ENCODE measurements at places on chromosomes 11 and 22.

DNA sequence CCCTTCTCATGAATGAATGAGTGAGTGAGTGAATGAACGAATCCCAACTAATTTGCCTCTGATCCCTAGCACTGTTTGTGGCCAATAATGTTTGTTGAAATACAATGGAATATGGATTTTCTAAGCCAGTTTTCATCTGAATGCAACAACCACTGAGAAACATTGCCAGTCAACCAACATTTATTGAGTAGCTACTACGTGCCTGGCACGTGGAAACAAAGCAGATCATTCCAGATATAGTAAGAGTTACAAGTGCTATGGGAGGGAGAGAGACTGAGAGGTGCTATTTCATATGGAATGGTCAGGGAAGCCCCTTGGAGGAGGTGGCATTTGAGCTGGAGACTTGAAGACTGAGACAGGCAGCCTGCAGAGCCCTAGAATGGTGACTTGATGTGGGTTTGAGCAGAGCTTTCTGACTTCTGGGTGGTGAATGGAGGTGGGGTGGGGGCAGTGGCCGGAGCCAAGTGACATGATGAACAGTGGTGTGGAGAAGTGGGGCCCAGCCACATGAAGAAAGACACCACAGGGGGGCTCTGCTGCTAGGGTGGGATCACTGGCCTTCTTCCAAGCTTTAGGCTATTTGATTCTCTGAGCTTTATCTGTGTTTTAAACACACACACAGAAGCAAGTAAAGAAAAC is 35.1 kb upstream of the SMTN start:
- no peaks in the 10 kb centered on the region for H3K4me1 ChIP-seq
- no peak overlapping the region for H3K27ac ChIP-seq
- H3K27me3 ChIP-seq, result no peaks in the 10 kb centered on the region
- no peak overlapping the region for H3K4me3 ChIP-seq

DNA sequence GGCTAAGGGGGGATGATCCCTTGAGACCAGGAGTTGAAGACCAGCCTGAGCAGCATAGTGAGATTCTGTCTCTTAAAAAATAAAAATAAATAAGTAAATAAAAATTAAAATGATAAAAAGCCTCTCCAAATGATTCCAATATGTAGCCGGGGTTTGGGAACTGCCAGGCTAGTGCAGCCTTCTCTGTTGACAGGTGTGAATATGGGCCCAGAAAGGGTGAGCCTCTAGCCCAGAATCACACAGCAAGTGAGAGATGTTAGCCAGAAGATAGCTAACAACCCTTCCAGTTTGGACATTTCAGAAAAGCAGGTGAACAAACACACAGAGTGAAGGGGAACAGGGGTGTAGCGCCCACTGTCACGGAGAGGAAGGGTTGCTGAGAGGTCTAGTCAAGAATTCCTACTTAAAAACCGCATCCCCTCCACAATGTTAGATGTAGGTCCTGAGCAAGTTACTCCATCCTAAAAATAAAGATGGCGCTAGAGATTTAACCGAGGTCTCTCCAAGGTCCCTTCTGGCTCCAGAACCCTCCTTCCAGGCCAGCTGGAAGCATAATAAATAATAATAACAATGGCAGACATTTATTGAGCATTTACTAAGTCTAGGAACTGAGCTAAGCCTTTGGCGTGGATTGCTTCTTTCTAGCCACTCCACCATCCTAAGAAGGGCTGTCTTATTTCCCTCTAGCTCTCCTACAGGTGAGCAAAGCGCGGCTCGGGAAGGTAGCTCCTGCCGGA is 51.6 kb downstream of the CYTH4 start:
- no peak overlapping the region for H3K27ac ChIP-seq
- H3K27me3 ChIP-seq, result no peaks in the 10 kb centered on the region
- peaks cover 41% of the 10 kb centered on the region for H3K4me1 ChIP-seq
- DNase-seq, result no peak

DNA sequence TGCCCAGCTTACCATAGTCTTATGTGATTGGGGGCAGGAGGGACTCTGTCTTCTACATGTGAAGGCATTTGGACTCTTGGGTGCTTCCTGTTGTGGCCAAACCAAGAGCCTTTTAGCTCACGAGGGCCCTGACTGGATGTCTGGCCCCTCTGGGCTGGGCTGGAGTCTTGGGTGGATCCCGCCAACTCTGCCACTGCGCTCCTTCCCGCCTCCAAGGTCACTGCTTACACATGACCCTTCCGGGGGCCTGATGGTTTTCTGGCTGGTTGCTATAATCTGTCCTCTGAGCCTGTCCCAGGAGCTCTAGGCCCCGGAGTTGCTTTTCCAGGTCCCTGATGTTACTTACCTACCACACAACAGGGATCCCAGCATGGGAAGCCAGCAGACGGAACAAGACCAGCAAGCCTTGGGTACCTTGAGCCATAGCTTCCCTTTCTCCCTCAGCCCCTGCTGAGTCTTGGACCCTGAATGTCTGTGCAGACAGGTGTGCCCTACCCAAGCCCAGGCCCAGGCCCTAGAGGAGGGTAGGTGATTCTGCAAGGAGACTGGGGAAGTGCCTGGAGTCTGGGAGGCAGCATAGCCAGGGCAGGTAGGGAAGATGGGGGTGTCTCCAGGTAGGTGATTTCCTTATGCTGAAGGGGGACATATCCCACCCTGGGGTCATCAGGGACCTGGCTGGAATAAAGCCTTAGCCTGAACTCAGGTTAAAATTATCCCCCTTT is 100.3 kb downstream of the TSPAN18 start:
- H3K36me3 ChIP-seq, result no peaks in the 10 kb centered on the region
- no peak overlapping the region for H3K27ac ChIP-seq
- H3K4me3 ChIP-seq, result no peak overlapping the region
- no peak for DNase-seq
- H3K4me1 ChIP-seq, result no peaks in the 10 kb centered on the region
- peaks cover 24% of the 10 kb centered on the region for H3K27me3 ChIP-seq

GRCh38 chr11:60844045-60844869 is 2.3 kb downstream of the CCDC86 start:
- H3K36me3 ChIP-seq, result peaks cover 28% of the 10 kb centered on the region
- peak overlapping the region; percentile 92 for H3K27ac ChIP-seq
- H3K4me1 ChIP-seq, result peaks cover 42% of the 10 kb centered on the region
- no peaks in the 10 kb centered on the region for H3K27me3 ChIP-seq
- H3K4me3 ChIP-seq, result peak overlapping the region; percentile 91

- DNase-seq, result no peak
- no peaks in the 10 kb centered on the region for H3K4me1 ChIP-seq
- no peaks in the 10 kb centered on the region for H3K27me3 ChIP-seq
- H3K36me3 ChIP-seq, result peaks cover 45% of the 10 kb centered on the region
- no peak overlapping the region for H3K27ac ChIP-seq
- H3K4me3 ChIP-seq, result no peak overlapping the region
Observed at GRCh38 chr11:74162681-74163467, 7.9 kb downstream of the C2CD3 start.

DNA sequence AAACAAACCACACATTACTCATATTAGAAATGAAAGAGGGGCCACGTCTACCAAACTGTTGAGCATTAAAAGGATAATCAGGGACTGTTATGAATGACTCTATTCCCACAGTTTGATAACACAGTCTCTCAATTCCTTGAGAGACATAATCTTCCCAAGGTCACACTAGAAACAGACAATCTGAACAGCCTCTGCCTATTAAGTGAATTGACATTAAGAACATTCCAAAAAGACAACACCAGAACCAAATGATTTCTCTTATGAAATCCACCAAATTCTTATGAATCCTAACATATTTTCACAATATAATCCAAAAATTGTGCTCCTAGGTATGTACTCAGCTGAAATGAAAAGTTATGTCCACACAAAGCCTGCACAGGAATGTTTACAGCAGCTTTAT is 4.6 kb downstream of the RFPL1 start:
- no peak overlapping the region for H3K27ac ChIP-seq
- no peak for DNase-seq
- peaks cover 17% of the 10 kb centered on the region for H3K4me1 ChIP-seq

DNA sequence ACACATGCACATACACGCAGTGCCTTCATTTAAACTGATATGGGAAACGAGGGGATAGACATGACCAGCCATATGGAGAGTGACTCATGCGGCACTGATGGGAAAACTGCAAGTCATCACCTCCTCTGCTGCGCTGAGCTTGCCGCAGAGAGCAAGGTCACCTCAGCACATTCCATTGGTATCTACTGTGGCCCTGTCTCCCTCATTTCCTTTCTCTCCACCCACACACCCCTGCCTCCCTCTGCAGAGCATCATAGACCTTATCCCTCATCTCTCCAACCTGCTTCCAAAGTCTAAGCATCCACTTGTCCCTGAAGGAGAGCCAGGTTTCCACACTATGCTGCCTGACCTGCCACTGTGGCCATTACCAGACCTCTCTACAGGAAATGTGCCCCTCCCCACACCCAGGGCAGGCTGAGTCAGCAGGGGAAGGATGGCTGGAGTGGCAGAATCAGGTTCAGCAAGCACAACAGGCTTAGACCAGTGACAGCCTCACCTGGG is 116.9 kb upstream of the SNX19 start:
- H3K27ac ChIP-seq, result peak overlapping the region; percentile 47
- H3K4me1 ChIP-seq, result peaks cover 12% of the 10 kb centered on the region
- no peaks in the 10 kb centered on the region for H3K27me3 ChIP-seq
- peak; percentile 76 for DNase-seq
- H3K4me3 ChIP-seq, result no peak overlapping the region

DNA sequence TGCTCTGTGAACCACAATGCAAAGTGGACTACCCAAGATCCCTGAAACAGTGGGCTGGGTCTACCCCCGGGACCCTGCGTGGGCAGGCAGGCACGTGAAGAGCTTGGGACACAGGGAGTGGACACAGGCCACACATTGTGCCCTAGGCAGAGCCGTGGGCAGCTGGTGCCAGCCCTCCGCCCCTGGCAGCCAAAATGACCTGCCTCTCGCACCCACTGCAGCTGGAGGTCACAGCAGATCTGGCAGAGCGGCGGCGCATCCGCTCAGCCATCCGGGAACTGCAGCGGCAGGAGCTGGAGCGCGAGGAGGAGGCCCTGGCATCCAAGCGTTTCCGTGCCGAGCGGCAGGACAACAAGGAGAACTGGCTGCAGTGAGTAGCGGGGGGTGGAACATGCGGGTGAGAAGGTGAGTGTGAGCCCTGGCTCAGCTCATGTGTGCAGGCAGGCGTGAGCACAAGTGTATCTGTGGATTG is 6.7 kb downstream of the SMTN start:
- no peak overlapping the region for H3K27ac ChIP-seq
- peaks cover 5% of the 10 kb centered on the region for H3K36me3 ChIP-seq
- no peak overlapping the region for H3K4me3 ChIP-seq

- no peaks in the 10 kb centered on the region for H3K27me3 ChIP-seq
- no peaks in the 10 kb centered on the region for H3K36me3 ChIP-seq
- H3K4me1 ChIP-seq, result no peaks in the 10 kb centered on the region
- H3K27ac ChIP-seq, result no peak overlapping the region
Observed at GRCh38 chr11:42344204-42344792, 884.8 kb upstream of the LRRC4C start.

- no peak overlapping the region for H3K27ac ChIP-seq
- no peak overlapping the region for H3K4me3 ChIP-seq
- DNase-seq, result no peak
- peaks cover 17% of the 10 kb centered on the region for H3K36me3 ChIP-seq
Observed at GRCh38 chr11:2997406-2997805, 5.3 kb upstream of the NAP1L4 start.

Data from MCF 10A (cell line).